ENCODE measurements at places on chromosomes 4 and X.

DNA sequence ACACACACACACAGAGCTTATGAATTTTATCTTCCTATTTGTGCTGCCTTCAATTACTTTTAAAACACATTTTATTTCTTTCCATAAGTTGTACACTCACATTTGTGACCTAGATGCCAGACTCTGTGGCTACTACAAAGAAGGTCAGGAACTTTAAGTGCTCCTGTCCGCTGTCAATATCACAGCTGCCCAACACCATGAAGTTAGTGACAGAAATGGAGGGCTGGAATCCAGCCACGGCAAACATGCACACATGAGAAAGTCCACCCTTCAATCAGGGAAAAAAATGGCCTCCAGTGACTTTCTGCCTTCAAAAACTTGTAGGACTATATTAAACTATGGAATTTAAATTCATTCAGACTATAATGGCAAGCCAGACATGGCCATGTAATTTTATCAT, 334.4 kb upstream of the FSTL5 start:
- no peak for DNase-seq

GRCh38 chr4:185405296-185405999, 8.8 kb downstream of the ANKRD37 start:
- no peak for DNase-seq

DNA sequence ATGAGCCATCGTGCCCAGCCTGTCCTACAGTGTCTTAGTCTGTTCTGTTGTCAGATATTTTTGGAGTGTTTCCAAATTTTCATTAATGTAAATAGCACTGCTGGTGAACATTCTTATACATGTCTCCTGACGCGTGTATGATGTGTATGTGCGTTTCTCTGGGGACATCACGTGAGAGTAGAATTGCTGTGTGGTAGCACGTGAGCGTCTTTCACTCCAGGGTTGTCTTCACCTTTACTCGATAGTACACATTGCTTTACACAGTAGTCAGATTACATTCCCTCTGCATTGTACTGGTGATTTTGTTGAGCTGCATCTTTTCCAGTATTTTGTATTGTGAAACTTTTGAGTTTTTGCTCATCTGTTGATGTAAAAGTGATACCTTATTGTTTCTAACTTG, 60.0 kb downstream of the ARHGAP10 start:
- no peak for DNase-seq

- DNase-seq = no peak
These were observed 27.0 kb upstream of the RAB28 start for GRCh38 chr4:13511101-13511500.

DNA sequence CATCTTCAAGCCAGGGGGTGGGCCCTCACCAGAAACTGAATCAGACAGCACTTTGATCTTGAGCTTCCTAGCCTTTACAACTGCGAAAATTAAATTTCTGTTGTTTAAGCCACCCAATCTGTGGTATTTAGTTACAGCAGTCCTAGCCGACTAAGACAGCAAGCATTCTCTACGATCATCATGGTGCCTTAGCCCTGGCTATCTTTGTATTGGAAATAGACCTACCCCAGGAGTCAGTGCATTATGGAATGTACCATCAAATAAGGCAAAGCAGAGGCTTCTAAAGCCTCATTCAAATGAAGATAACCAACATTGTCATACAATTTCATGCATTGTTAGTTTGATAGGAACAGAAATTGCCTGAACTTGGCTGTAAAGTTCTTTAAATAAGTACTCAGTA, 75.0 kb downstream of the PARM1 start:
- no peak for DNase-seq

DNA sequence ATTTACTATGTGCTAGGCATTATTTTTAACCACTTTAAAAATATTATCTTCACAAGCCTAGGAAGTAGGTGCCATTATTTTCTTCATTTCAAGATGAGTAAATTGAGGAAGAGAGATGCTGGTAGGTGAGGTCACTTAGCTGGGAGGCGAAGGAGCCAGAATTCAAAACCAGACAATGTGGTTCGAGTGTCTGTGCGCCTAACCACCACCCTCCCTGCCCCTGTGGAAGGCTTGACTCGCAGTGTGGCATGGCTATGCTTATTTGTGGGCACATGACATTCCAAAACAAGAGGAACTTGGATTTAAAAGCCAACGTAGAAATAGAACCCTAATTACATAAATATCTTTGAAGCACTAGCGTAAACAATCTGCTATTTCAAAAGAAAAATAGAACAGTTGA, 226.6 kb upstream of the PITX2 start:
- no peak for DNase-seq

DNA sequence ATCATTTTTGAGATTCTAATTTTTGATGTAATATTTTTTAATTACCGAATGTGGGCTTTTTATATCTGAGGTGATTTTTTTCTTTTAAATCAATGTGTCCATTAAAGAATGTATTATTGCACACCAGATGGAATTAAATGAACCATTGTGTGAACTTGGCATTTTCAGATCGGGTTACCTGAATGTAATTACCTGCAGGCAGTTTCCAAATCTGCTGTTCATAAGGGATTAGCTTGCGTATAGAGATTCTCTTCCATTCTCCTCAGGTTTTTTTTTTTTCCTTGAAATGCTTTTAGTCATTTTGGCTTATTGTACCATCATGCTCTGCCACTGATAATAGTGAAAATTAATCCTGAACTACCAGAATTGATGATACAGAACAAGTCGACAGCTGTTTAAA, 511.5 kb upstream of the ATOH1 start:
- no peak for DNase-seq

DNA sequence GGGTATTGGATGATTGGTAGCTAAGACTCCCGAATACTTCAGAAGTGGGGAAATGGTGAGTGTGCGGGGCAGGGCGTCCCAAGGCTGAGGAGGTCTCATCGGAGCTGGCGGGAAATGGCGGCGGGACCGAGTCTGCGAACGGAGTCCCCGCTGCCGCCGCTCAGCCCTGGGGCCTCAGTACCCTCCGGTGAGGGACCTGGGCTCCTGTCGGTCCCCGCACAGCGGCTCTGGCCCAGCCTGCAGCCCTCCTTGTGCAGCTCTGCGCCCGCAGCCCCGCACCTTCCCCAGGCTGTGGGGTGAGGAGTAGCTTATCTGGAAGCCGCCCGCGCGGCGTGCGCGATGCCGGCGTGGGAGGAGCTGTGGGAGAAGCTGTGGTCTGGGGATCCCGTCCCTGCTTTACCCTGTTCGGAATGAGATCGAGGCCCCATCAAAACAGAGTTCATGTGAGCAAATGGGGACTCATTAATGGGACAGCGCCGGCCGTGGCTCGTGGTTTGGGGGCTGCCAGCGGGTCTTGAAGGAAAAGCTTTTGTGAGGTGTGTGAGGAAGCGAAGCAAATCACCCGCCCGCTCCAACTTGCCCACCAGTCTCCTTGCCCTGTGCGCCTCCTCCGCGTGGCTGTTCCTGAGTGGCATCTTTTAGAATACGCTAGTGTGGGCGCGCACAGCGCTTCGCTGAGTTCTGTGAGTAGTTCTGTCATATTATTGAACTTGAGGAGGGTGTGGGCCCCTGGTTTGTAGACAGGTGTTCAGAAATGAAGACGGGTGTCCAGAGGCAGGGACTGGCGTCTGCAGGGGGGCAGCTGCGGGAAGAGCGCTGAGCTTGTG, 531 bp downstream of the ZNF141 start:
- DNase-seq = peak; percentile 57

DNA sequence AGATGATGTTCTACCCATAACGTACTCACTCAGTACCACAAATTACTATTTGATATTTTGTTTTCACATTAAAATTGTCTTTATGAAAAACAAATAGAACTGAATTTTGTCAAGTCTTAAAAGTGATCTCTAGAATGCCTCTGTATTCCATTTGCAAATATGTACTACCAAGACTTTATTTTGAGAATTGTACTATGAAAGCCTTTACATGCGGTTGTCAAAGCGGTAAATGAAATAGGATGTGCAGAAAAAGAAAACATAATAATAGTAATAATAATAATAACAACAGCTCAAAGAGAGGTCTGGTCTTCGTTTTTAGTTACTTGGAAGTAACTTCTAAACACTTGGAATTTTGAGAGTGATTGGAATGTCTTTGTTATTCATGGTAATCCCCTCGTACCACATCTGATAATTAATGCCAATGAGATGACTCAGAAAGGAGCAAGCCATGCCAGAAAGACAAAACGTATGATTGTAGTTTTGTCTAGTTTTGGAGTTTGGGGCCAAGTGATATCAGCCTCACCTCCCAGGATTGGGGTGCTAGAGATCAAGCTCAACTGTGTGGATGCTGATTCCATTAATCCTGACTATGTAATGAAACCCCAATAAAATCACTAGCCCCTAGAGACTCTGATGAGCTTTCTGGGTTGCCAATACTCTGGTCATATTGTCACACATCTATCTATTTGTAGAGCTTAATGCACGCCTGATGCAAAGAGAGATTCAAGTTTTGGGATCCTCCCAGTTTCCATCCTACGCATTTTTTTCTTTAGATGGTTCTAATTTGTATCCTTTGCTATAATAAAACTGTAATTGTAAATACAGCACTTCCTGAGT, 20.2 kb upstream of the CTSO start:
- DNase-seq = peak; percentile 29

DNA sequence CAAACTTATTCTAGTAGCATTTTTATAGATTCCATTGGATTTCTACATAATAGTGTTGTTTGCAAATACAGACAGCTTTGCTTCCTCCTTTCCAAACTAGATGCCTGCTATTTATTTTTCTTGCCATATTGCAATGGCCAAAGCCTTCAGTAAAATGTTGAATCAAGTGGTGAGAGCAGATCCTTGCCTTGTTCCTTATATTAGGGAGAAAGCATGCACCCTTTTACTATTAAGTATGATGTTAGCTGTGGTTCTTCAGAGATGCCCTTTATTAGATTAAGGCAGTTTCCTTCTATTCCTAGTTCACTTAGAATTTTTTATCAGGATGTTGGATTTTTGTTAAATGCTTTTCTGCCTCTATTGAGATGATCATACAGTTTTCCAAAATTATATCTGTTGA, 233.7 kb downstream of the CBR4 start:
- no peak for DNase-seq

- DNase-seq = no peak
These were observed 7.8 kb upstream of the XK start for GRCh38 chrX:37677765-37678164.

GRCh38 chr4:2871466-2871865, 27.8 kb downstream of the ADD1 start:
- no peak for DNase-seq

- DNase-seq = peak; percentile 5
These were observed 315.2 kb downstream of the PCDH10 start for GRCh38 chr4:133464311-133464710.

- DNase-seq = no peak
These were observed 74.2 kb downstream of the BEND4 start for GRCh38 chr4:42078184-42078801.

DNA sequence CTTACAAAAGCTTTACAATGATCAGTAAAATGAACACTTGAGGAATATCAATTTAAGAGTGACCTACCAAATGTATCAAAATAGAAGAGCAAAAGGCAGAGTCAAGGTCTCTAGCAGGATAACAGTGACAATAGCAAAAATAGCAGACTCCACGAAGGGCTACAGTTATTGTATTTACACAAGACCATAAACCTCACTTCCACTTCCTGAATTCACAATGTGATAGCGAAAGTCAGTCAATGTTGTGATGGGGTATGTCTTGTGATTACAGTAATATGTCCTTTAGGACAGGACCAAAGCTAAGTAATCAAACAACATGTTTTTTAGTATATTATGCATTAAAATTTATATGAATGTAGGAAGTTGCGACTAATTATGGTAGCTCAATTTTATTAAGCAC, 139.6 kb downstream of the IQCM start:
- no peak for DNase-seq

- peak; percentile 60 for DNase-seq
These were observed 100.0 kb downstream of the ADAMTS3 start for GRCh38 chr4:72468904-72469502.

DNA sequence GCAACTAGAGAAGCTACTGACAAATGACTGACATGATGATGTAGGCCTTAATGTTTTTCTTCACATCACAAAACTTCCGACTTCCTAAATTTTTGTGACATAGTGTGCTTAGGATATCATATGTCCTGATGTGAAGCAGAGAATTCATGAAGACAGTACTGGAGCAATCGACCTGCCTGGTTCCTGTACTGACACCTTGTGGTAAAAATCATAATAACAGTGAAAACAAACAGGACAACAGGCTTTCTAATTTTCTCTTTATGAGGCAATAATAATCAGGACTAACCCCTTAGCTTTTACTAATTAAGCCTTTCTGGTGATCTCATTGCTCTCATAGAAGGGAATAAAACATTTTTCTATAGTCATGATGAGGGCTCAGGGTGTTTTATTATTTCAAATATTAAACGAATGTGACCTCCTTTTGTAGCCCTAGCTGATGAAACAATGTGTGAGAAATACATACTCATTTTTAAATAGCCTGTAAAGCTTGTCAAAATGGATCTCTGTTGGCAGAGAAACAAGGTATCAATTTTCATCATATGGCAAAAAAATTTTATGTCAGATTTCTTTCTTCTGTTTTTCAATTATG, 158.4 kb downstream of the TENT5D start:
- DNase-seq = peak; percentile 37

DNA sequence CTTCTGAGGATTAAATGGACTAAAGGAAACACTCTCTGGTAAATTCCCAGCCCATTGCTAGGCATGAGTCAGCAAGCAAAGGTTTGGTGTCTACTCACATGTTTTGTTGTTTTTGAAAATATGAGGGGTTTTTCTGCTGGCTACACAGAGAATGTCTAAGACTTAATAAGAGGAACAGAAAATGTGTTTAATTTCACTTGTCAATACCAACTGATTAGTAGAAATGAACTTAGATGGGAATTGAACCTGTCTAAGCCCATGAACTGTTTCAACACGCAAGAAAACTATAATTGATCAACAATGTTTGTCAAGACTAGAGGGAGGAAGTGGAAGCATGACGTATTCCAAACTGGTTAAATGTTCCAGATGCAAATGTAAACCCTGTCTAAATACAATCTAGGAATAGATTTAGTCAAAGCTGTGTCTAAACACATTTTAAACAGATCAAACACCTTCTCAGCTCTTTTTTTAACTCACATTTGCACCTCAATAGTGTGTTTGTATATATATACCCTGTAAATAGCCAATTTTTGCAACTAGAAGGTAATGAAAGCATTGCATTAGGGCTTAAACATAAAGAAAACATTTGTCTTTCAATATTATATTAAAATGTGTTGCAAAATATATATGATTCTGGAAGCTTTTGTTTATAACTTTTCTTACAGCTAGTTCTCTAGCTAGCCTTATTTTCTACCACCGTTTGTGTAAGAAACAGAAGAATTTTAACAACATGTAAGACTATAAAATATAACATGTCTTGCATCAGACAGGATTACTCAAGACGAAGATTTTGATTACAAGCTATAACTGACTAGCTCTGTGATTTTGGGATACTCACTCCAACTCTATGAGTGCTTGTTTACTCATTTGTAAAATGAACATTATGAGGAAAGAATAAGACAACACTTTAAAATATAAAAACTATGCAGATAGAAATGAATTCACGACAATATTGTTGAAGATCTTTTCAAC, 607.8 kb downstream of the FSTL5 start:
- peak; percentile 30 for DNase-seq

DNA sequence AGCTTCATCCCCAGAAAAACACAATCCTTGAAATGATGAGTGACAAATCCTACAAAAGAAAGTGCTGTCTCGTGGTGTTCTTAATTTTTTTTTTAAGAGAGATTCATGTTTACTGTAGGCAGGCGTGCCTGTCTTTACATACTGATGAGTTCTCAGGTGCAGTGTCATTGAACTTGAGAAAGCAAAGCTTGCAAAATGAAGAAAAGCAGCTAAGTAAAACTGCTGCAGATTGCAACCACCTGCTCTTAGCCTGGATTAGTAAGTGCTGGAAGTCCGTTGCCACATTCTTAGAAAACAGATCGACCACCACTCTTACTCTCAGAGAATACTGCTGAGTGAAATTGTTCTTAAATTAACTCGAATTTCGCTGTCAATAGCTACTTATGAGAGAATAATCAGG, 854.6 kb downstream of the TRIML1 start:
- no peak for DNase-seq
